ENCODE measurements at places on chromosomes 7 and 10. TPM values are rescaled to one million over a fixed set of nuclear protein-coding genes. Genes with fewer than 3 reads are reported as not detected.

MLXIPL gene
- total RNA-seq, result not detected

ITGB8 gene
- 2.5 TPM for total RNA-seq

ICA1 gene
- 0.71 TPM for total RNA-seq

ITPRID1 gene
- total RNA-seq, result not detected

CALML3 gene
- not detected for total RNA-seq

FAM107B gene
- 7.2 TPM for total RNA-seq

SDK1 gene
- total RNA-seq, result 2.0 TPM

PRSS2 gene
- total RNA-seq, result not detected

SSC4D gene
- total RNA-seq, result 1.8 TPM

POLR2J2 gene
- total RNA-seq, result not detected

FRMPD2 gene
- total RNA-seq, result not detected

DNAJC30 gene
- total RNA-seq, result 7.2 TPM

VIPR2 gene
- total RNA-seq, result not detected

GTF2IRD1 gene
- total RNA-seq, result 25.7 TPM

SAMD9 gene
- total RNA-seq, result 14.4 TPM

TMEM176B gene
- 0.58 TPM for total RNA-seq

ADAP1 gene
- total RNA-seq, result 2.3 TPM

LIPN gene
- not detected for total RNA-seq

SPDYE1 gene
- not detected for total RNA-seq

FGF8 gene
- not detected for total RNA-seq

GNGT1 gene
- not detected for total RNA-seq

GBX1 gene
- not detected for total RNA-seq

PALD1 gene
- under 0.01 TPM for total RNA-seq

KLHDC10 gene
- 11.5 TPM for total RNA-seq

CYP2W1 gene
- not detected for total RNA-seq

MRC1 gene
- not detected for total RNA-seq

Data from myometrial cell (primary cell).